H1 (cell line): ENCODE measurements at places on chromosomes 3 and 15. TPM values are rescaled to one million over a fixed set of nuclear protein-coding genes. Genes with fewer than 3 reads are reported as not detected.

Gene DUOX1
- total RNA-seq = 0.84 and 0.96 TPM in 2 replicates

Gene ARPP19
- 247 and 274 TPM in 2 replicates for total RNA-seq

Gene RAB7A
- 185 and 195 TPM in 2 replicates for total RNA-seq

Gene TSPAN3
- total RNA-seq = 107 and 112 TPM in 2 replicates

Gene CHST14
- total RNA-seq = 17.7 and 20.3 TPM in 2 replicates

Gene ACTC1
- total RNA-seq = 86.2 and 90.0 TPM in 2 replicates

Gene CHST2
- 15.1 and 15.5 TPM in 2 replicates for total RNA-seq

Gene CCR1
- total RNA-seq = not detected in 2 replicates

Gene ERICH6
- total RNA-seq = not detected in 2 replicates

- DNase-seq = peak; percentile 98
Observed at GRCh38 chr15:88450125-88450798, 16.9 kb downstream of the MRPL46 start.

DNA sequence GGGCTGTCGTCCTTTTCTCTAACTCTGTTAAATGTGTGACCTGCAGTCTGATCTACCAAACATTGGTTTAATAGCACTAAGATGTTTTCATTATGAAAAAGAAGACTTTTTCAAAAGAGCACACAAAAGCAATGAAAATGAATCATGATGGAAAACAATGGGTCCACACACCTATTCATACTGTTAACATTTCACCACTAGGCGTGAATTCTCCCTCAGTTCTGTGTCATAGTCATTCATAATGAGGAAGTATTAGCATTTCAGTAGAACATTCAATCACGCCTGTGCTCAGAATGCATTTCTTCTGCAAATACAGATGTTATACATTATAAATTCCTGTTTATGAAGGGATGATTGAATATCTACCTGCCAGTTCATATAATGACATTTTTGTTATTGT lies 35.9 kb downstream of the EIF4E3 start:
- DNase-seq = no peak

DNA sequence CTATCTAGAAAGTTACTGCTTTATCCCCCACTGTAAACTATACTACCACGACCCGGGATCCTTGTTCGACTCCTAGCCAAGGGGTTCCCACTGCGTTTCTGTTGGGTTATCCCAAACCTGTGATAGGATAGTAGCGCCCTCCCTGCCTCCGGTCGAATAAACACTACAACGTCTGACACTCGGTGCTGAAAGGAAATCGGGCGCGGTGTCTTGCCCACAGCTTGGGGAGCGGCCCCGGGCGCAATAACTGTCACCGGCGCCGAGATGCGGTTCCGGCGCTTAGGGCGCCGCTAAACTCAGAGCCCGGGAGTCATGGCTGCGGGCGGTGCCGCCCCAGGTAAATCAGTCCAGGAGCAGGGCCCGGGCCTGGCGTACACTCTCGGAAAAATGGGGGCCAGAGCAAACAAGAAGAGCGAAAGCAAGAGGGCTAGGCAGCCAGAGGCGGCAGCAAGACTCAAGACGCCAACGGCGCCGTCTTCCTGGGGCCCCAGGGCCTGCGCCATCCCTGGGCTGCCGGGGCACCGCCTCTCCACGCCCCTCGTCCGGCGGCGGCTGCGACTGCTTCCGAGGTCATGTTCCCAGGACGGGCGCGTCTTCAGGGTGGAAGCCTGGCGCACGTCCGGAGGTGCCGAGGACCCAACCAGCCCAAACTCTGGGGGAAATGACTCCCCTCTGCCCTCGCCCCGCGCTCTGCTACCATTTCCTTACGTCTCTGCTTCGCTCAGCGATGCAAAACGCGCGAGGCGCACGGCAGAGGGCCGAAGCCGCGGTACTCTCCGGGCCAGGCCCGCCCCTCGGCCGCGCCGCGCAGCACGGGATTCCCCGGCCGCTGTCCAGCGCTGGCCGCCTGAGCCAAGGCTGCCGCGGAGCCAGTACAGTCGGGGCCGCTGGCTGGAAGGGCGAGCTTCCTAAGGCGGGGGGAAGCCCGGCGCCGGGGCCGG lies at the start of gene DUT:
Gene DUT (plus strand): TSS at position 575 of the 941 bp plus-strand sequence. CDS start 87 bp downstream, at position 662.
- peak; percentile 84 for DNase-seq

DNA sequence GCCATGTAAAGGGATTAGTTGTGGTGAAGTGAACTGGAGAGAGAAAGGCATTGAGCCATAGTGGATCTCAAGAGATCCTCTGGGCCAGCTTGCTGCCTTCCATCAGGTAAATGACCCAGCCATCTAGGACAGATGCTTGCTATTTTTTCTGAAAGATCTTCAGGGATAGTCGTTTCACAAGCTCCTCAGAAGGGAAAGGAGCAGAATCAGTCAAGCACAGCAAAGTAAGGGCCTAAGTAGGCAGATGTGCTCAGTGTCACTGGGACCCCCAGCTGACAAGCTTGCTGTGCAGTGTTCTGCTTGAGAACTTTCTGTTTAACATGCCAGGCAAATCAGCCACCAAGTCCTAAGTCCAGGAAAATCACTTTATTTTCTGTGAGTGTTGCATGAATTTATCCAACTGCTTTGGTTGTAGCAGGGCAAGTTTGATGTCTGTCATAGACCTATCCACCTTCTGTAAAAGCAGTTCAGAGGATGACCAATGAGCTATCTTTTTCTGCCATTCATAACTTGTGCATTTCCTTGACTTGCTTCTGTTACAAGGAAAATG lies 319.8 kb downstream of the IL5RA start:
- no peak for DNase-seq

DNA sequence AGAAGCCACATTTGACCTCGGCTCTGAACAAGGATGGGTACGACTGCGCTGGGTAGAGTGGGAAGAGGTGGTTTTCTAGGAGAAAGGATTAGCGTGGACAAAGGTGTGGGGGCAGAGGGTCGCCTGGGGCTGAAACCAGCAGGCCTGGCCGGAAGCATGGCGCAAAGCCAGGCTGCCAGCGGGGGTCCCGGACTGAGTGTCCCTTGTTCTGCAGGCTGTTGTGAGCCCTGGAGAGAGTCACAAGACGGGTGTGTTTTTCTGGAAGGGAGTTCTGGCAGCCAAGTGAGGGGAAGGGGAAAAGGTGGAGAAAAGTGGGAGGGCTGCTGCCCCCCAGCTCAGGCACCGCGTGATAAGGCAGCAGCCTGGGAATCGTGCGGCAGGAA lies 98.5 kb upstream of the MEF2A start:
- DNase-seq = no peak

DNA sequence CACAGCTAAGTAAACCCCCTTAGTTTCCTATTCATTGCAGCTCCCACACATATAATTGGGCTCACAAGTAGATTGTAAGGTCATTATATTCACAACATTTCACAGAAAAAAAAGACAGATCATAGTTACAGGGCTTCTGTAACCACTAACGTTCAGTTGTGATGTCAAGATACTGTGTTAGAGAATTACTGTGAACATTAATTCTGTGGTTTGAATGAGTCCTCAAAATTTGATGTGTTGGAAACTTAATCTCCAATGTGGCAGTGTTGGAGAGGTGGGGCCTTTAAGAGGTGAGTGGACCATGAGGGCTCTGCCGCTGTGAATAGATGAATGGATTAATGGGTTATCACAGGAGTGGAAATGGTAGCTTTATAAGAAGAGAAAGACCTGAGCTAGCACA lies 21.3 kb downstream of the GRK7 start:
- DNase-seq = no peak

GRCh38 chr3:187974871-187975271 lies 179.1 kb upstream of the LPP start:
- DNase-seq = no peak

- DNase-seq = no peak
Observed at GRCh38 chr15:41554343-41554742, 4.7 kb upstream of the TYRO3 start.

- peak; percentile 56 for DNase-seq
Observed at GRCh38 chr3:89098964-89099585, 8.3 kb upstream of the EPHA3 start.

GRCh38 chr3:54965746-54966145 lies 37.9 kb upstream of the LRTM1 start:
- no peak for DNase-seq

GRCh38 chr3:163476179-163476578 lies 1602.1 kb downstream of the SI start:
- no peak for DNase-seq

DNA sequence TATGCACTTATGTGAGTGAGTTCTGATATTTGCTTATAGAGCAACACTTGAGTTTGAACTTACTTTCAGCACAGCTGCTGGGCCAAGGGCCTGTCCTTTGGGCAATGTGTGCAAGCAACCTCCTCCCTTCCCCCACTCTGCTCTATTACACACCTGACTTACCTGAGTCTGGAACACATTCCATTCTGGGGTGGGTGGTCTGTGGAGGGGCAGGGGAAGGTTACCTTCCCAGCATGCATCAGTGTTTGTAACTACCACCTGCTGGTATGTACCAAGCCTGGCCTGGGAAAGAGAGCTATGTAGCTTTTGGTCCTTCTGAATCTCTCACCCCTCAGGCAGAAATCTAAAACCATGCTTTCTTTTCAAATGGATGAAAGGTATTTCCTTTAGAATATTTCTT lies 103.0 kb downstream of the ISL2 start:
- DNase-seq = peak; percentile 53

DNA sequence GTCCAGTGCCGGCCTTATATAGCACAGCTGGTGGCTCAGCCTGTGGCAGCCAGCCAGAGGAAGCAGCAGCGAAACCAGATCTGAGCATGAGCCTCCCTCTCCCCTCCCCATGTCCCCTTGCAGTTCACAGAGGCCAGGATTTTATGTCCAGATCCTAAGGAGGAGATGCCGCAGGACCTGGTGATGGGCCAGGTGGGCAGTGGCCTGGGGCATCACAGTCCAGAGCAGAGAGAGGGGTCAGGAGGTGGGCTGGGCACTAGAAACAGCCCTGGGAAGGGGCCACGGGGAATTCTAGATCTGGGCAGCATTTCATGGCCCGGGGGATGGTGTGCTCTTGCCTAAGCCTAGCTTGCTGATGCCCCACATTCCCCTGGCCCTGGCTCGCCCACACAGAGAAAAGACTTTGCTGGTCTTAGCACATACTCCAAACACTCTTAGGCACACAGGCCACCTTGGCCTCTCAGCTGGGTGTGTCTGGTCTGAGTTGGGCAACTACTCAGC lies 259 bp upstream of the CILP start:
- no peak for DNase-seq

DNA sequence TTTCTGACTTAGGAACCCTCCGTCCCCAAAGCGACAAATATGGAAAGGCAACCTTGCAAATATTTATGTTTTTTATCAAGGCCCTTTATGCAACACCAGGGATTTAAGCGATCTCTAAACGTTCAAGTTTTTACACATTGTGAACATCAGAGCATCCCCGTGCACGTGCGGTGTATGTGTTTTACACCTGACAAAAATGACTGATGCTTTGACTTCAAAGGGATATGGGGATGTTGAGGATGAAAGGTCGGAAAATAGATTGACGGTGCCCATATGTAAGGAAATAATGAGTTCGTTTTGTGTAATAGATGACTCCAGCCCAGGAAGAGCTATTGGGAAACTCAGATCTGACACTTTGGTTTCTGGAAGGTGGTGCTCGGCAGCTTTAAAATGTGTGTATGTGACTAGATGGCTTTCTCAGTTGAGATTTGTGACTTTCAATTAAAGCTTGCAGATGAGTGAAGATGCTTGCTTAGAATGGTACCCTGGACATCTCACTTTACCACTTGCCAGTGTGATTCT lies 866 bp downstream of the SLC49A4 start:
- DNase-seq = no peak

DNA sequence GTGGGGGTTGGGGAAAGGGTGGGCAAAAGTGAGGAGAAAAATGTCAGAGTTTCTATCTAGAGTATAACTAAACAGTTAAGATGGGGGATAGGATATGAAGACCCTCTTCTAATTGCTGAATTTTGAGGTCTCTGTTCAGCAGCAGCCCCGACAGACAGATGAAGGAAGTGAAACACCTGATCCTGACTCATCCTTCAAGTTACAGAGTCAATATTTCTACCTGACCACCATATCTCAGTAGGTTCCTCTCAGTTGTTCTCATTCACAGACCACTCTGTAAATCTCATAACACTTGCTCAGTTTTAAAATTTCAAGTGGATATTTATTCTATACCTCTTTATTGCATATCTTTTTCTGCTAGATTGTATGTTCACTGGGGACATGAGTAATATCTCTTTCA lies 69.5 kb downstream of the CCDC54 start:
- no peak for DNase-seq

DNA sequence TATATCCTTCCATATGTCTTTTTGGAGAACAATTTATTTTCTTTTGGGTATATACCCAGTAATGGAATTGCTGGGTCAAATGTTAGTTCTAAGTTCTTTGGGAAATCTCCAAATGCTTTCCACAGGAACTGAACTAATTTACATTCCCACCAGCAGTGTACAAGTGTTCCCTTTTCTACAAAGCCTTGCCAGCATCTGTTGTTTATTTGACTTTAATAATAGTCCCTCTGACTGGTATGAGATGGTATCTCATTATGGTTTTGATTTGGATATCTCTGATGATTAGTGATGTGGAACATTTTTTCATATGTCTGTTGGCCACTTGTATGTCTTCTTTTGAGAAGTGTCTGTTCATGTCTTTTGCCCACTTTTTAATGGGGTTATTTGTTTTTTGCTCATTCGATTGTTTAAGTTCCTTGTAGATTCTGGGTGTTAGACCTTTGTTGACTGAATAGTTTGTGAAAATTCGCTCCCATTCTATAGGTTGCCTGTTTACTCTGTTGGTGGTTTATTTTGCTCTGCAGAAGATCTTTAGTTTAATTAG lies 48.4 kb downstream of the TMEM45A start:
- DNase-seq = no peak

DNA sequence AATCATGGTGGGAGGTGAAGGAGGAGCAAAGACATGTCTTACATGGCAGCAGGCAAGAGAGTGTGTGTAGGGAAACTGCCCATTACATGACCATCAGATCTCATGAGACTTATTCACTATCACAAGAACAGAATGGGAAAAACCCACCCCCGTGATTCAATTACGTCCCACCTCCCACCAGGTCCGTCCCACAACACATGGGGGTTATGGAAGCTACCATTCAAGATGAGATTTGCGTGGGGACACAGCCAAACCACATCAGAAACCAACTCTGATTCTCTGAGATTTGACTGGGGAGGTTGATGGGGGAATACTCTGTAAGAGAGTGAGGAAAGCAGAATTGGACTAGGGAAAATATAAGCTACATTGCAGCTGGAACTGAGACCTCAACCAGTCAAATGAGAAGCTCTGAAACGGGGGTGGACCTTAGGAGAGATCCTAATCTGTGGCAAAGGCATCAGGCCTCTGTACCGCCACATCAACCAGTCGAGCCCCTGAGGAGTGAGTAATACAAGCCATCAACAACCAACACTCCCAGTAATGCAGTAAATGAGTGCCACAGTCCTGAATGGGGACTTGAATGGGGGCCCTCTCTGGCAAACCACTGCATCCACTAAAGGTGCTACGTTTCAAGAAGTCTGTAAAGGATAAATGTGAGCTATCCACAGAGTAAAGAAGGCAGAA lies 207.9 kb upstream of the GADL1 start:
- no peak for DNase-seq

DNA sequence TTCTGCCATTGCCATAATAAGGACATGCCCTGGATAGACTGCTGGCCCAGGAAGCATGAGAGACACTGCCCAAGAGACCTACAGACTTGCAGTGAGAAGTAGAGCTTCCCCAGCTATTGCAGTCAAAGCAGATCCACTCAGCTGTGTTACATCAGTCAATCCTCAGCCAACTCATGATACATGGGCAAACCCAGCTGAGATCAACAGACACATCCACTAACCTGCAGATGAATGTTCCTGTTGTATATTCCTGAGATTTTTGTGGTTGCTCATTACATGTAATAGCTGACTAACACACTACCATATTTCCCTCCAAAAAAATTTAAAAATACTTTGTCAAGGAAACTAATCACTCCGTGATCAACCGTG lies 68.6 kb downstream of the DCLK3 start:
- DNase-seq = no peak

GRCh38 chr15:74294010-74294409 lies 57.9 kb downstream of the CCDC33 start:
- no peak for DNase-seq

- DNase-seq = no peak
Observed at GRCh38 chr3:18179521-18179920, 245.6 kb downstream of the SATB1 start.
